ENCODE measurements at places on chromosomes 4 and X.

DNA sequence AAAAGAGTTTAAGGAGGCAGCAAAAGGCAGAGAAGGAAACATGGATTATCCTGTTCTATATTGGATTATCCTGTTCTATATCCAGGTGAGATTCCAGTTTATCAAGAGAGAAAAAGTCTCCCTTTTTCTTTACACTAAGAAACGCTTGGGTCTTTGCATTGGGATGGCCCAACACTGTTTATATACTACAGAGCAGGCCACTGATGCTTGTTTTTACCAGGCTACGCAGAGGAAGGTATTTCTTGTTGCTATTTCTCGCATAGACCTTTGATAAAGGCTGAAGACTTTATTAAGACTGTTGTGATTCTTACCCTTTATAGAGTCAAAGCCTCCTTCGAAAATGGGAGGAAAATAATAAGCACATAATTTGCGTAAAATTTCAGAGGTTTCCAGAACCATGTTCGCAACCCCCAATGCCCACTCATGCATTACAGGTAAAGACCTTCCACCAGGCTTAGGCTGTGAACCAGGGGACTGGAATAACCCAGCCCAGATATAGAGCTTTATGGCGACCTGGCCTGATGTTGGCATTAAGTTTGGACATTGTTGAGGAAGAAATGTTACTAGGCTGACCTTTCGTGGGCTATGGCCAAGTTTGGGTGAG lies 218.3 kb downstream of the PTTG2 start:
- no peak for DNase-seq

- no peak for DNase-seq
Observed at GRCh38 chrX:124333862-124334261, 1.4 kb downstream of the TEX13D start.

DNA sequence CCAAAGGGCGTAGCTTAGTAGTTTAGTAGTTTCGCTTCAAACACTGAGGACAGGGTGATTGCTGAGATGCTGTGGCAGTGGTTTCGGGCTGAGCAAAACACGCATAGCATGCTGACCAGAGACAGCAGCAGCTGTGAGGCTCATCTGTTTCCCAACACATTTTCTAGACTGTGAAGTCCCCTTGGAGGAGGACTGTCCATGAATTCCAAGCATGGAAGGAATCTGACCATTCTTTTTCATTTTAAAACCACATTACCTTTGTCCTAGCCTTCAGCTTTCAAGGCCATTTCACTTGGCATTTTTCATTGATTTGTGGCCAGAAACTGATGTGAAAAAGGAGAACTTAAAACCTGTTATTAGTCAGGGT lies 240.9 kb downstream of the PALLD start:
- no peak for DNase-seq

- no peak for DNase-seq
Observed at GRCh38 chrX:3026074-3026815, 15.0 kb upstream of the ARSF start.

GRCh38 chr4:24764345-24764744 lies 31.0 kb upstream of the SOD3 start:
- DNase-seq = no peak

DNA sequence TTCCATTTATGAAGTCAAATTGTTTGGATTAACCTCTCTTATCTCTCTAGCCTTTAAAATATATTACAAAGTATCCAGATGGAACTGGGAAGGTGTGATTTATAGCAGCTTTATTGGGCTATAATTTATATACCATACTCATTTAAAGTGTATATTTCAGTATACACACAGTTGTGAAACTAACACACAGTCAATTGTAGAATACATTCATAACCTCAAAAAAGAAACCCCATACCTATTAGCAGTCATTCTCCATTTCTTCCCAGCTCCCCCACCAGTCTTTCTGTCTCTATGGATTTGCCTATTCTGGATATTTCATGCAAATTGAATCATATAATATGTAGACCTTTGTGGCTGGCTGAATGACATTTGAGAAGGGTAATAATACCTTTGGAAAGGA lies 7.6 kb upstream of the NAP1L5 start:
- DNase-seq = no peak

DNA sequence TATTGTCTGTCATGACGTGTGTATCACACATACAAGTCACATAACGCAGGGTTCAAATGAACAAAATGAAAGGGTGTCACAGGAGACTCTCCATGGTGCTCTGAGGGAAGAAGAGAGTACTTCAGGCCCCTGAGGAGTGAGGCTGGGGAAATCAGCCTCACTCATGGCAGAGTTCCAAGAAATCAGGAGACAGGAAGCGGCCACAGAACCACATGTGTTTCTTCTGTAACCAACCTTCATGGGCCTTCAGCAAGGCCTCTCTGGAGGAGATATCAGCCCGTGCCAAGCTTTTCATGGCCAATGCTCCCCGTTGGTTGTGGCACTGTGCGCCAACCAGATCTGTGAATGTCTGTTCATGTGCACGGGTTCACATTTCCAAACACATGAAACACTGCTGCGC lies 76.0 kb downstream of the NAT8L start:
- no peak for DNase-seq

GRCh38 chr4:30821859-30822612 lies 101.9 kb downstream of the PCDH7 start:
- no peak for DNase-seq

GRCh38 chr4:158314756-158315487 lies 104.6 kb downstream of the TMEM144 start:
- no peak for DNase-seq

DNA sequence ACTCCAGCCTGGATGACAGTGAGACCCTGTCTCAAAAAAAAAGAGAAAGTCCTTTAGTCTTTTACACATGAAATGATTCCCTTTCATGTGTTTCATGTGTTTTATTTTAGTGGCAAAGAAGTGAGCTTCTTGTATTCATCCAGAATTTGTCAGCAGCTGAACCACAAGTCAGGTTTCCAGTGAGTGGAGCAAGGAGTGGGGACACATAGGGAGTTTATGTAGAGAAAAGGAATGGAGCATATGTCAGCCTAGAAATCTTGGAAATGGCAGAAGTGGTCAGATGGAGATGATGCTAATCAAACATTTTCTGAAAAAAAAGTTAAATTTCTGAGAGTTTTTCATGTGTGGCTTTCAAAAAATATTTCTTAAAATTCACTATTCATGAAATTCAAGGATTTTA lies 383.0 kb upstream of the GATB start:
- DNase-seq = no peak

- no peak for DNase-seq
Observed at GRCh38 chr4:41141900-41142299, 72.4 kb downstream of the APBB2 start.

DNA sequence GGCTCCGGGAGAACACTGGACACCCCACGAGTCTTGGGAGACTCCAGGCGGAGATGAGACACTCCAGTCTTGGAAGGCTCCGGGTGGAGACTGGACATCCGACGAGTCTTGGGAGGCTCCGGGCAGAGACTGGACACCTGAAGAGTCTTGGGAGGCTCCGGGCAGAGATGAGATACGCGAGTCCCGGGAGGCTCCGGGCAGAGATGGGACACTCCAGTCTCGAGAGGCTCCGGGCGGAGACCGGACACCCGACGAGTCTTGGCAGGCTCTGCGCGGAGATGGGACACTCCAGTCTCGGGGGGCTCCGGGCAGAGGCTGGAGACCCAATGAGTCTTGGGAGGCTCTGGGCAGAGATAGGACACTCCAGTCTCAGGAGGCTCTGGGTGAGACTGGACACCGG lies 28.1 kb upstream of the LANCL3 start:
- no peak for DNase-seq

- no peak for DNase-seq
Observed at GRCh38 chrX:30702736-30703135, 49.5 kb downstream of the GK start.

DNA sequence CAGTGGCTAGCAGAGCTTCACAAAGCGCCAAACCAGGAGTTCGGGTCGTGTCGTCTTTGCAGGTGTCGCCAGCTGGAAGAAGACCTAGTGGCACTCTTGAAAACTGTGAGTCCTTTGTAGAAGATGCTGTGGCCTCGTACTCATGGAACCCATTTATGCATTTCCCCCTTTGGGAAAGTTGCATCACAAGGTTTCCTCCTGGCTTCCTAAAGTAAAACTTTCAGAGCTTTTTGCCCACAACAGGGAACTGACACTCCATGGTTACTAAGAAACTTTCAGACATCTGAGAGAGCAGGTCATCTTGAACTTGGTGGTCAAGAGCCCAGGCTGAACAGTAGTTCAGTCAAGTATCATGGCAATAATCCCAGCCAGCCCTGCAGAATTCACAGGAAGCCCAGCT lies 15.9 kb upstream of the NOCT start:
- DNase-seq = no peak

- no peak for DNase-seq
Observed at GRCh38 chrX:133789829-133790228, 195.6 kb downstream of the GPC3 start.

- no peak for DNase-seq
Observed at GRCh38 chr4:115687052-115687755, 573.8 kb upstream of the NDST4 start.

DNA sequence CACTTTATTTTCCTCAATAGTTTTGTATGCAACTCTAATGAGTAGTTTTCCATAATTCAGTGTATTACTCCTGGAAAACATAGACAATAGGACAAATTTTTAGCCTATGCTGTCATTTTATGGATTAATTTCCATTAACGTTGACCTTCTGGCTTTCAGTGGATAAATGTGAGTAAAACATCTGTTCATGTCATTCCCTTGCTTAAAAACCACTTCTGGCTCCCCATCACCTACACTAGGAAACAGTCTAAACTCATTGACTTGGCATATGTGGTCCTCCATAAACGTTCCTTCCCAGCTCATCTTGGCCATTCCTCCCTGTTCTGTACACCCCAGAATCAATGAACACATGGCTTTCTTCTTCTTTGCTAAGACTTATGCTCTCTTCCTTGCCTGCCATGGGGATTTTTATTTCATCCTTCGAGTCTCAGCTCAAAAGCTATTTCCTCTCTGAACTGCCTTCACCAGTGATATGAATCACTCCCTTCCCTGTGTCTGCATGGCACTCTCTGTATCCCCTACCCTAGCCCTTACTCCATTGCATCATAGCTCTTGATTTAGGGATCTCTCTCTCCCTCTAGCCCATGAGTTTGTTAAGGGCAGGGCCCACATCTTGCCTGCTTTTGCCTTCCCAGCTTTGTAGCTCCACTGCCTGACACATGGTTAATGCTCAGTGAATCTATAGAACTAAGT lies 34.8 kb downstream of the DOCK11 start:
- no peak for DNase-seq

DNA sequence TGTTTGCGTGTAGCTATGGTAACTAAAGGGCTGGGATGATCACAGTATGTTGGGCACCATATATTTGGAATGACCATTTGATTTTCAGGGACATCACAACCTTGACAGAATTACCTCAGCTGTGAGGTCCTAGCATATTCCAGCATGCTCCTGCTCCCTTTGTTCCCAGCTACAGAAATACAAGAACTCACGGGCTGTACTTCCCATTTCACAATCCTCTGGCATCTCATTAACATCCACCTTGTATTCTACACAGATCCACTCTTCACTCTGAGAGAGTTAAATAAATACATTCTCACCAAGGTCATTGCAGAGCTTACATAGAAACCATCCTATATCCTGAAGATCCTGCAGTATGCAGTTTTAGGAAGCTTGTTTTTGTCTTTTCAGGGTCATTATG lies 169.7 kb downstream of the FRMPD4 start:
- no peak for DNase-seq

DNA sequence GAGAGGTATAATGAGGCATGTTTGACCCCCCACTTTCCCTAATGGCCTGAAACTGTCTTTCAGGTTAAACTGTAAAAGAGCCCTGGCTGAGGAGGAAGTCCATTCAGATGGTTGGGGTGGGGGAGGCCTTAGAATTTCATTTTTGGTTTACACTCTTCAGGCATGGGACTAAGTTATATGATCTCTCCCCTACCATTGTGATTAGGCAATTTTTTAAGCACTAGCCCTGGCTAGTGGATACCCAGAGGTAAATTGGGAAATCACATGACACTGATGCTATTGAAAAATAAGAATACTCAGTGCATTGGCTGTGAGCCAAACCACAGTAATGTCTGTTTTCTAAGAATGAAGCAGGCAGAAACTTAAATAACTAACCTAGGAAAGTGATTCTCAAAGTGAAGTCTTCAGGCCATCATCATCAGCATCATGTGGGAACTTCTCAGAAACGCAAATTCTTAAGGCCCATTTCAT lies 149.7 kb downstream of the RRAGB start:
- DNase-seq = no peak

DNA sequence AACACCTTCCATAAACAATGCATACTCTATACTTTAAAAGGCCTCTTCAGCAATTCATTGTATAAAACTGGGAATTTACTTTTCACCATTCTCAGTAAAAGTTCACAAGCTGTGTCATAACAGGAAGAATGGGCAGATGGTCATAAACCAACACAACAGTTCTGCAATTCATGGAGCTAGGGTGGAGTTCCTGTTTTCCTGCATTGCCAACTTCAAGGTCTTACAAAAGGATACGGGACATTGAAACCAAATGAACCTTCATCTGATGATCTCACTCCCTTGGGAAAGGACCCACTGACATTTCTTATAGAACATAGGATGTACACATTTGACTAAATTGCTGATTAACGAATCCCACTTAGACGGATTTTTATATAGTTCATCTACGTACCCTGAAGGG lies 4.1 kb downstream of the KDR start:
- DNase-seq = no peak

DNA sequence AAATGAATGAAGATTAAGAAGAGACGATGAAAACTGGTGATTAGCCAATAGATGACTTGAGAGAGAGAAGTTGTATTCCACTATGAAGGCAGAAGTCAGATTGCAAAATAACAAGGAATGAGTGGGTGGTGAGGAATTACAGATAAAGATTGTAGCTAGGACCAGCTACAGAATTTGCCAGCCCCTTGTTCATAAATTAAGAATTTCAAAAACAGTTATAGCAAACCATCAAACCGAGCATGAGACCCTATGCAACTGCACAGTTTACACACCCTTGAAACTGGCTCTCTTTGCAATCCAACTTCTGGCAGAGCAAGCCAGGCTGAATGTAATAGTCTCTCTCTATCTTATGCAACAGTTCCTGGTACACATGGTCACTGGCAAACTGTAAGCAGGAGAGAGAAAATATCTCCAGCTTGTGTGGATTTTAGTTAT lies 35.2 kb downstream of the STAP1 start:
- DNase-seq = no peak

DNA sequence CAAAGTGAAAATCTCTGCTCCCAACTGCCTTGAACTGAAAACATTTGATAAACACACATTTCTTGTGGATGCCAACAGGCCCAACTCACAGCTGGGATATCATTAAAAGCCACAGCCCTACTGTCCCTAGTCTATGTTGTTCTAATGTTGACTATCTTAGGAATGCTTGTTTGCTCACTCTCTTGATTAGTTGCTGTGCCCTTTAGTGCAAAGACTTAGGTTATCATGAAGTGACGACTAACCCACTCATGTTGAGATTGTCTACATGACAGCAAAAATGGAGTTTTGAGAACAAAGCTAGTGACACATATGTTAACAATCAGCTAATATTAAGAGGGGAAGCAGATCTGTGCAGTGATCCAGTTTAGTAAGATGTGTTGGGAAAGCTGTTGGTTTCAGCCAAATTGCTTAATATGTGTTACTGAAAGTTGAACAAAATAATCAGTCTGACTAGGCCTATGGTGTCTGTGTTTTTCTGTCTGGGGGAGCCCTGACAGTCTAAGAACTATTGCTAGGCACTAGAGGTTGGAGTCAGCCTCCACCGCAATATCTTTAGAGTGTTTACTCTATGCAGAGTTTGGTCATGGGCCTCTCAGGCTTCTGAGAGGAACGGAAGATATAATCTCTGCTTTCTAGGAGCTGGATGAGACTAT lies 125.5 kb downstream of the ATG4A start:
- no peak for DNase-seq

GRCh38 chr4:62087706-62088105 lies 887.6 kb downstream of the ADGRL3 start:
- no peak for DNase-seq

All from stimulated activated CD8-positive, alpha-beta memory T cell treated with anti-CD3 and anti-CD28 coated beads, Interleukin-4, amount 100 ng/mL, for 4 hours (primary cell).